Stimulated activated CD4-positive, alpha-beta T cell treated with anti-CD3 and anti-CD28 coated beads, Interleukin-1b, Interleukin-23, amount 100 ng/mL, for 24 hours (primary cell): ENCODE measurements at places on chromosomes 6 and 20.

GRCh38 chr6:91562955-91563354 lies 976.1 kb upstream of the MAP3K7 start:
- no peak for DNase-seq

DNA sequence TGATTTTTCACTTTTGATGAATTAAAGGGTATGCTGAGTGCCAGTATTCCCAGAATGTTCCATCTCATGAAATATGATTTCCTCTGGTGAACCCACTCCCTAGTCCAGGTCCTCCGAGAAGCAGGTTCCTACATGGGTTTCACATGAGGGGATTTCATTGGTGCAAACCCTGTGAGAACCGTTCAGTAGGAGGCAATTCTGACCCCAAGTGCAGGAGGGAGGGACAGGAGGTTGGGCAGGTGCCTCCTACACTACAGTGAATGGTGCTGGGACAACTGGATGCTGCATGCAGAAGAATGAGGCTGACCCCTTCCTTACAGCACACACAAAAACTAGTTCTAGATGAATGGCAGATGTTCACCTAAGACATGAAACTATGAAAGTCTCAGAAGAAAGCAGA lies 5.1 kb upstream of the ULBP2 start:
- no peak for DNase-seq

DNA sequence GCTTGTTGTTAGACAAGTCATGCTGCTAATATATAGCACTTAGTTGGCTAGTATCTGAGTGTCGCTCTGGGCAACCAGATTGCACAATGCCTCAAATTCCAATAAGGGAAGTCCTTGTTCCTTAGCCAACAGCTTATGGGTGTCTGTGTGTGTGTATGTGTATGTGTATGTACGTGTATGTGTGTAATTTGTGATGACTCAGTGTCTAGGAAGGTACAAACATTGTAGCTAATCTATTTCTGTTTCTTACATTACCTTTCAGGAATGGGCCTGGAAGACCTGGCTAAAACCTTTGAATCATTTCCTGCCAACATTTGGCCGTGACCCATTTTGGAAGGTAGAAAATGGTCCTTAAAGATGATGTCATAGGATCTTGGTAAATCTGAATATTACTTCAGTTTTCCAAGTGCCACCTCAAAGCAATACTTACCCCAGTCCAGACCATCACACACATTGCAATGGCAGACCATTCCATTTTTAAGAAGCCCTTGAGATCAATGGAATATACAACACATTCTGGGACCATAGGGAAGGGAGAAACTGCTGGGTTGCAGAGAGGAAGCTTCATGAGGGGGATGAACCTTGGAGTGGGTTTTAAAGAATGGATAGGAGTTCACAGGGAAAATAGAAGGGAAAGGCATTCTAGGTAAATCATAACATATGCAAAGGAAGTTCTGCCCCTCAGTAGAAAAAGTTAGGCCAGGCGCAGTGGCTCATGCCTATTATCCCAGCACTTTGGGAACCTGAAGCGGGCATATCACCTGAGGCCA lies 25.1 kb downstream of the NEDD9 start:
- DNase-seq = no peak

DNA sequence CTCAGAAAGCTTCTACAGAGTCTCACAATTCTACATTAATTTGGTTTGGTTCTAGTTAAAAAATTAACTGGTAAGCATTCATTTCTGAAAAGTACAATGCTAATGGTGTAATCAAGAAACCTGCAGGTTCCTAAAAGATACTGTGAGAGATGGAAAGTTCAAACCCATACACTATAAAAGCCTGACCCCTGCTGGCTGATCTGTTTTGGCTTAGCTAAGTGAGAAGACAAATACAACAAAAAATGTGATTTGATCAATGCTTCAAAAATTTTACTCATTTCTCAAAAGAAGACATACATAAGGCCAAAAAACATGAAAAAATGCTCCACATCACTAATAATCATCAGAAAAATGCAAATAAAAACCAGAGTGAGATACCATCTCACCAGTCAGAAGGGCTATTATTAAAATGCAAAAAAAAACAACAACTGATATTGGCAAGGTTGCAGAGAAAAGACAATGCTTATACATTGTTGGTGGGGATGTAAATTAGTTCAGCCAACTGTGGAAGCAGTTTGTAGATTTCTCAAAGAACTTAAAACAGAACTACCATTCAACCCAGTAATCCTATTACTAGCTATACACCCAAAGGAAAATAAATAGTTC lies 102.8 kb downstream of the MOXD1 start:
- no peak for DNase-seq

GRCh38 chr20:37882961-37883712 lies 19.8 kb upstream of the VSTM2L start:
- DNase-seq = no peak

- no peak for DNase-seq
Observed at GRCh38 chr20:3901028-3901705, 12.0 kb downstream of the PANK2 start.

GRCh38 chr6:127073222-127073621 lies 45.2 kb upstream of the RSPO3 start:
- no peak for DNase-seq

- DNase-seq = no peak
Observed at GRCh38 chr6:43325876-43326275, 17.2 kb upstream of the CRIP3 start.

GRCh38 chr6:5132731-5133130 lies 47.6 kb downstream of the PPP1R3G start:
- no peak for DNase-seq

DNA sequence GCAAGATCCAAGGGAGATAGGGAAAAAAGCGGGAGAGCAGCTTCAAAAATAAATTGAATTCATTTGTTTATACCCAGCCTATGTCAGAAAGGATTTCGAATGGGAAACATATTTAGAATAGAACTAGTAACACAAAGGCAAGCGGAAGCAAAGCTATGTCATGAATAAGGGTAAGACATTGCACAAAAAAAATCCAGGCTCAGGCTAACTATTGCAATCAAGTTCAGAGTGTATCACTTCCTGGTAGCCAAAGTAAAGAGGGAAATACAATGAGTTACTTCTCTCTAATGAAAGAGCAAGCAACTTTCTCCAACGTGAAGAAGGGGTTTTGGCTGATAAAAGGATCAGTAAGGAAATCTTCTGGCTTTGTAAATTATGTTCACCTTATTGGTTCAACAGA lies 212.8 kb downstream of the ZMYND8 start:
- DNase-seq = no peak

DNA sequence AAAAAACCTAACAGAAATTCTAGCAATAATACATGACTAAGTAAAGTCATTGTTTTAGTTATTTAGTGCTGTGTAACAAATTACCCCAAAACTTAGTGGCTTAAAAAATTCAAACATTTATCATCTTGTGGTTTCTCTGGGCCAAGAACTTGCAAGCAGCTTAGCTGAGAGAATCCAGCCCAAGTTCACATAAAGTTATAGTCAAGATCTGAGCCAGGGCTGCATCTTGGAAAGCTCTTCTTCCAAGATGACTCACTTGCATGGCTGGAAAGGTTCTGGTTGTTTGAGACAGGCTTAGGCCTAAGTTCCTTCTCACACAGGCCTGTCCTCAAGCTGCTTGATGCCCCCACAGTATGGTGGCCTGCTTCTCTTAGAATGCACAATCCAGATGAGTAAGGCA lies 217.8 kb upstream of the TSHZ2 start:
- DNase-seq = no peak

DNA sequence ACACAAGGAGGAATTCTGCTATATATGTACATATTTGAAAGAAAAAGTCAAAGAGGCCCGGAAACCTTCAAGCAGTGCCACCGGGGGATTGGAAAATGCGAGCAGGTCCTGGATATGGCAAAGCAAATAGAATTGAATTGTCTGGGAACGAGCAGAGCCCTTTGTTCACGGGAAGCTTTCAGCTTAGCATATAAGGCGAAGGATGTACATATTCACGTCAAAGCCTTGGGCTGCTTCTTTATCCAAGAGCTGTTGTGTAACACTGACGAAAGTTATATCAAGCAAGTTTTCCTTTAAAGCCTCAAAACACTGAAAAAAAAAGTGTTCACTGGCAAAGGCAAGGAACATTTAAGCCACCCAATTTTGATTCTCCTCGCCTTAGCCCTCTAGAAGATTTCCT lies 171.0 kb downstream of the GPX5 start:
- DNase-seq = no peak

GRCh38 chr6:84767526-84768201 lies 3.3 kb upstream of the TBX18 start:
- DNase-seq = no peak

DNA sequence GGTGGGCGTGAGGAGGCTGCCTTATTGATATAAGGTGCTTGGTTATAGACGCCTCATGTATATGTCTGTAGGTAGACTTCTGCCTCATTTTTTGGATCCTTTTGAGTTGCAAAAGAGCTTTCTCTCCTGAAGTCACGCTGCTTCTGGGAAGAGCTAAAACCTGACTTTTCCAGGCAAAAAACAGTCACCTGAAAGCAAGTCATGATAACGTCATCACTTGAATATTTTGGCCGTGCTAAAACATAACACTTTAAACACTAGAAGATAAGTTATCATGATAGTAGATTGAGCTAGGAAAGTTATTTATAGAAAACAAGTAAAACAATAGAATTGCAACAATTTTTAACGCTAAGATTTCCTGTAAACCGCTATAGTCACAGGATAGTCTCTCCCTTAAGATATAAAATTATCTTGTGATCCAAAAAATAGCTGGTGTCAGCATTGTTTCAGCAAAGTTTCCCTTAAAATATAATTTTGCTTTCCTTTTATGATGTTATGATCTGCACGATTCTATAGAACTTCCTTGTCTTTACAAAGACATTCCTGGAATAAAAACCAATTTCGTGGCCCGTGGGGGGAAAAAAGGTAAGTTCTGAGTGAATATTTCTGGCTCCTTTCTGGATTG lies 69.0 kb upstream of the AKAP12 start:
- no peak for DNase-seq

DNA sequence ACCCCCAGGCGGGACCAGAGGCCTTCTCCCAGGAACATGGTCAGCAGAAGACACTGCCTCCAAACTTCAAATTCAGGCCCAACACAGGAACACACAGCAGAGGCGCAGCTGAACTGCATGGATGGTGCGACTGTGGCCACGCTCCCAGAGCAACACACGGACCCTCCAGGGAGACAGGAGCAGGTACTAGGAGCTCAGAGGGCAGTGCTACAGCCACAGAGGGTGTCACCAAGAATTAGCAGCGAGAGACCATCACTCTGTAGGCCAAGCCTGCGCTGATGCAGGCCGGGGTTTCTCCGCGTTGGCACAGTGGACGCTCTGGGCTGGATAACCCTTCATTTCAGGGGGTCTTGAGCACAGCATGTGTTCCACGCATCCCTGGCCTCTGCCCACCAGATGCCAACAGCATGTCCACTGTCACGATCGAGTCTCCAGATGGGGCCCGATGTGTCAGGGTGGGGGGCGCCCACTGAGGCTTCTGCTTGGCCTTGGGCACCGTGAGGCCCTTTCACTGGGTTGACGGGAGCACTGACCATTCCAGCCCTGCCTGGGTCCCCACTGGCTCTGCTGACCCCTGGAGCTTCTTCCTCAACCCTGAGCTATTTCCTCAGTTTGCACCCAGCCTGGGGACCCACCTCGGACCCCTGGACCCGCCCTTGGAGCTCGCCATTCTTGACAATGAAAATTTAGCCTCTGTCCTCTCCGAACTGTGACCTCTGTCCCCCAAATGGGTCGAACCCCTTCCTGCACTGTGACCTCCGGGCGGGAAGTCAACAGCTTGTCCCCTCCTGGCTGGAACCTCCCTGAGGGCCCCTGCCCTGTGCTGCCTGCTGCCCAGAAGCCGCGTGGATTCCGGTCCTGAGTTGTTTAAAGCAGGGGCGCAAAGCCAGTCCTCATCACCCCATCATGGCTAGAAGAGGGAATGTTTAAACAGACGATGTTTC lies 239.4 kb downstream of the DLL1 start:
- DNase-seq = no peak

- DNase-seq = no peak
Observed at GRCh38 chr20:16017656-16018055, 555.6 kb downstream of the KIF16B start.

- DNase-seq = no peak
Observed at GRCh38 chr6:142900227-142900971, 44.6 kb downstream of the HIVEP2 start.

DNA sequence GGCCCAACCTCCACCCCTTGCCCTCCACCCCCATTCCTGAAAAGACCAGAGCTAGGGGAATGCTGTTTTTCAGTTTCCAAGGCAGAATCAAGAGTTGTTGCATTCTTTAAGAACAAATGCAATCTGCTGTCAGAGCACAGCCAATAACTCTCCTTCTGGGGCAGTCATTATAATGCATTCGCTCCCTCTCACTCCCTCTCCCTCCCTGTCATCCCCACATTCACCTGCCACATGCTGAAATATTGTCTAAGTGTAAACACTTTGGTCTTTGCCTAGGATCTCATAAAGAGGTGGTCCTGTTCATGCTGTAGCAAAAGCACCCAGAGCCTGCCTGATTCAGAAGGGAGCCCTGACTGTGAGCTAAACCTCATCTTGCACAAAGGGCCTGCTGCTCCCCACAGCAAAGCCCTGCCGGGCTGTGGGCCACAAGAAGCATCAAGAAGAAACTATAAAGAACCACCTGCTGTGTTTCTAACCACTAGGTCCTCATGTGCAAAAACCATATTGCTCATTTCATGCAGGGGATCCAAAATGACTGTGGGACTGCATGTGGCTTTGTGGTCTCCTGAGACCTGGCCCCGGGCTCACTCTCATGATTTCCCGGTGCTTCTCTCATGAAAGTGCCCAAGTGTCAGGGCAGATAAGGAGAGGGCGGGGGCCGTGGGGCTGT lies 85.6 kb downstream of the GPR6 start:
- DNase-seq = no peak
